Fibroblast of villous mesenchyme (primary cell): ENCODE measurements at places on chromosomes 16 and 17. TPM values are rescaled to one million over a fixed set of nuclear protein-coding genes. Genes with fewer than 3 reads are reported as not detected.
A peak's percentile ranks its signal among the peaks of the same experiment; 100 is the strongest.

DNA sequence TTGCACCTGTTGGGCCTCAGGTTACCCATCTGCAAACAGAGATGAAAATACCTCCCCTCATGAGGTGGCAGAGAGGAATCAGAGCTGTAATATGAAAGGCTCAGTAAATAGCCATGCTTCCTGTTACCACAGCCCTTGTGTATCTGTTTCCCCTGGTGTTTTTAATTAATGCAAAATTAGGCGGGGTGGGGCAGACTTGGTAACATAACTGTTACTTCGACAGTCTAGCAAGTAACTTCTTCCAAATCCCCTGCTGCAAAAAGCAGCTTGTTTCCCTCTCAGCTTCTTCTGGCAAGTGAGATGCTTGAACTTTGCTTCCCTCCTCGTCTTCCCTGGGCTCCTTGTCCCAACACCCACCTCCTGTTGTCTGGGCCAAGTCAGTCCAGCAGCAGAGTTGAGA lies 381.5 kb downstream of the CPPED1 start:
- DNase-seq: no peak

- DNase-seq: peak; percentile 98
These were observed 272.4 kb downstream of the IRF8 start for GRCh38 chr16:86171329-86171728.

GRCh38 chr16:61590577-61590976 lies 445.7 kb downstream of the CDH8 start:
- no peak for DNase-seq

GRCh38 chr16:71627731-71628181 lies 1.8 kb downstream of the MARVELD3 start:
- DNase-seq: no peak

Gene SGSH
- 12.1 and 15.5 TPM in 2 replicates for total RNA-seq
